ENCODE measurements at places on chromosomes 4 and X. TPM values are rescaled to one million over a fixed set of nuclear protein-coding genes. Genes with fewer than 3 reads are reported as not detected.

The PABPC1L2B gene
- not detected for total RNA-seq

The GALNTL6 gene
- total RNA-seq = not detected

- DNase-seq = no peak
Measured at GRCh38 chr4:70183940-70184246, 11.6 kb upstream of the ODAM start.

- DNase-seq = peak; percentile 54
Measured at GRCh38 chrX:40105835-40106675, 8.3 kb upstream of the BCOR start.

- peak; percentile 82 for DNase-seq
Measured at GRCh38 chrX:74242050-74242449, 61.9 kb upstream of the ZCCHC13 start.

GRCh38 chr4:53593765-53594164 lies 2.5 kb upstream of the LNX1 start:
- DNase-seq = no peak

DNA sequence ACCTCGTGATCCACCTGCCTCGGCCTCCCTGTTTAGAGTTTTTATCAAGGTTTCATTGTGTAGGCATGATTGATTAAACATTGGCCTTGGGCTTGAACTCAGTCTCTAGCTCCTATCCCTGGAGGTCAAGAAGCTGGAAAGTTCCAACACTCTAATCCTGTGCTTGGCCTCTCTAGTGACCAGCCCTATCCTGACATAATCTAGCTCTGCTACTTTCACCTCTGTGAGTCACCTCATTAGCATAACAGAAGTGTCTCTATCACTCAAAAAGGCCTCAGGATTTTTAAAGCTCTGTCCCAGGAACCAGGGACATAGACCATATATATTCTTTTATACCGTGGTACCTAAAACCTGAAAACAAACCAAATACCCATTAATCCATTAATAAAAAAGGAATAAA lies 377.5 kb downstream of the CENPC start:
- no peak for DNase-seq

GRCh38 chr4:155208258-155209054 lies at the start of gene NPY2R:
NPY2R (plus strand) TSS chr4:155208636; CDS start chr4:155213940, 5,304 bp downstream.
- DNase-seq = no peak
